Placental epithelial cell (primary cell): ENCODE measurements at places on chromosomes 16 and 17. TPM values are rescaled to one million over a fixed set of nuclear protein-coding genes. Genes with fewer than 3 reads are reported as not detected.

Gene IL34
- total RNA-seq = 2.0 TPM in 1 of 2 replicates, not detected in the other

Gene ZSCAN10
- not detected in 2 replicates for total RNA-seq

Gene TLCD2
- total RNA-seq = 2.9 and 5.9 TPM in 2 replicates

Gene CDK3
- total RNA-seq = 4.7 and 4.8 TPM in 2 replicates

Gene TNFSF13
- 1.4 and 1.6 TPM in 2 replicates for total RNA-seq

Gene MRM1
- 3.1 and 3.8 TPM in 2 replicates for total RNA-seq

Gene CENPN
- 15.3 and 26.0 TPM in 2 replicates for total RNA-seq

Gene MYH2
- not detected in 2 replicates for total RNA-seq

Gene SLC6A2
- under 0.01 TPM in 1 of 2 replicates, not detected in the other for total RNA-seq

Gene ABAT
- 16.9 and 27.7 TPM in 2 replicates for total RNA-seq

Gene C16orf74
- 11.8 and 29.0 TPM in 2 replicates for total RNA-seq

Gene UMOD
- not detected in 2 replicates for total RNA-seq

Gene EXOC3L1
- total RNA-seq = not detected in 2 replicates

Gene FOXC2
- 0.39 and 2.3 TPM in 2 replicates for total RNA-seq

Gene MYH4
- total RNA-seq = not detected in 2 replicates

Gene KRT36
- not detected in 2 replicates for total RNA-seq

Gene FMNL1
- total RNA-seq = 1.7 and 3.1 TPM in 2 replicates

Gene GPR142
- not detected in 2 replicates for total RNA-seq

Gene HSPB9
- not detected in 2 replicates for total RNA-seq

Gene CD79B
- total RNA-seq = not detected in 2 replicates

Gene SKAP1
- total RNA-seq = not detected in 2 replicates

Gene CNTNAP4
- 0.39 TPM in 1 of 2 replicates, not detected in the other for total RNA-seq

Gene NRN1L
- 0.54 and 0.79 TPM in 2 replicates for total RNA-seq

Gene C1QTNF1
- total RNA-seq = 3.1 TPM in 2 replicates

Gene DNAH2
- under 0.01 TPM in 1 of 2 replicates, not detected in the other for total RNA-seq

Gene ANKS4B
- total RNA-seq = not detected in 2 replicates

Gene ZNF594
- total RNA-seq = 8.6 and 13.0 TPM in 2 replicates

Gene ZNF200
- total RNA-seq = 8.6 and 10.6 TPM in 2 replicates

Gene SENP3
- 40.0 and 67.6 TPM in 2 replicates for total RNA-seq

Gene EPN3
- total RNA-seq = 40.0 and 57.5 TPM in 2 replicates

Gene OR1F1
- total RNA-seq = not detected in 2 replicates

Gene TP53TG3F
- total RNA-seq = not detected in 2 replicates

Gene SLFN12
- 27.5 and 45.8 TPM in 2 replicates for total RNA-seq

Gene DYNLRB2
- 2.0 TPM in 1 of 2 replicates, not detected in the other for total RNA-seq

Gene CD300LB
- not detected in 2 replicates for total RNA-seq

Gene NHLRC4
- 0.33 and 0.39 TPM in 2 replicates for total RNA-seq

Gene DNAAF1
- total RNA-seq = under 0.01 TPM in 1 of 2 replicates, not detected in the other

Gene C17orf107
- total RNA-seq = 32.5 and 48.7 TPM in 2 replicates

Gene CHST6
- 0.33 and 0.79 TPM in 2 replicates for total RNA-seq

Gene TOX3
- total RNA-seq = 0.39 TPM in 1 of 2 replicates, not detected in the other

Gene WNT9B
- total RNA-seq = not detected in 2 replicates

Gene PLA2G10
- total RNA-seq = 0.43 TPM in 1 of 2 replicates, not detected in the other

Gene PLLP
- total RNA-seq = 1.3 and 7.5 TPM in 2 replicates

Gene HIGD1B
- not detected in 2 replicates for total RNA-seq

Gene PIGW
- total RNA-seq = 3.1 and 11.3 TPM in 2 replicates

Gene VMO1
- 0.33 TPM in 1 of 2 replicates, not detected in the other for total RNA-seq

Gene PRDM7
- total RNA-seq = not detected in 2 replicates

Gene HS3ST6
- total RNA-seq = not detected in 2 replicates

Gene SLC47A2
- not detected in 2 replicates for total RNA-seq

Gene STX1B
- total RNA-seq = 1.5 and 2.0 TPM in 2 replicates

Gene LRRC46
- total RNA-seq = not detected in 2 replicates
